ENCODE measurements at places on chromosomes 7 and 10.

DNA sequence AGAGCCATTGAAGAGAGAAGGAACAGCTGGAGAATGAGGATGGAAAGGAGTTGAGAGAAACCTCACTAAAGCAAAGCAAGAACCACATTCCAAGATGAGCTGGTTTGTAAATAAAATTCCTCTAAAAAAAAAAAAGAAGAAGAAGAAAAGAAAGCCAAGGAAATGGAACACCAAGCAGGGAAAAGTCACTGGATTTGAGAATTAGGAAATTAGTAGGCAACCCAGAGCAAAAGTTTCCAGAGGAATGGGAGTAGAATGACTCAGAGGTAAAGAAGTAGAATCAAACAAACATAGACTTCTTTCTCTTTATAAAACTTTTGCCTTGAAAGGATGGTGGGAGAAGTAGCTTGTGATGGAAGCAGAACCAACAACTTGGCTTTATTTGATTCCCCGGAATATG is 3.9 kb downstream of the CH25H start:
- no peak for DNase-seq

DNA sequence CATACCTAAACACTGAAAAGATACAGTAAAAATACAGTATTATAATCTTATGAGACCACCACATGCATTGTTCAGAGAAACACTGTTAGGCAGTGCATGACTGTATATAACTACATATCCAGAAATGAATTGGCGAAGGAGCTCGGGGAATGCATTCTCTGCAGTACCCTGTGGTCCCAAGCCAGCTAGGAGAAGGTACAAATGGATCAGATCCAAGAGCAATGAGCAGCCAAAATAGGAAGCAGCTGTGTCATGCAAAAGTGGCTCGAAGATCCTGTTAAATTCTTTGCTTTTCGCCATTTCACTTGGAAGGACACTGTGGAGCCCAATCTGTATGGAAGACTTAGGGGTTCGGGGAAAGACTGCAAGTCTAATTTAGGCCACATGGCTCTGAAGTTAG is 334.8 kb downstream of the TNS3 start:
- no peak for DNase-seq

DNA sequence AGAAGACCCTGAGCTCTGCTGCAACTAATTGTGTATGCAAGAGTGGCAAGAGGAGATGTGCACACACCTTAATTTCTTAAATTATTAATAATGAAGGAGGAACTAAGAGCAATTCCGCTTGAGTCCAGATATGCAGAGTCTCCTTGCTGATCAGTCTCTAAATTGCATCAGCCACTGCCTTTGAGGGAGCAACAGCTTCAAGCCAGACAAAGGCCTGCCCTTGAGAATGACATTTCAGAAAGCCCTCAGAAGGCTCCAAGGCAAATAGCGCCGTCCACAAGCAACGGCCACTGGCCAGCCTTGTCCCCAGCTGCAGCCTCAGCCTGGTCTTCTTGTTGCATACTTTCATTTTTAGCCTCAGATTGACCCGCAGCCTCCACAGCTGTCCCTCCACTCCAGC is 110.6 kb upstream of the RNF32 start:
- no peak for DNase-seq

- no peak for DNase-seq
Measured at GRCh38 chr10:76982671-76983070, 654.9 kb downstream of the KCNMA1 start.

GRCh38 chr10:68074031-68074774 is 880 bp downstream of the HERC4 start:
- DNase-seq: no peak

DNA sequence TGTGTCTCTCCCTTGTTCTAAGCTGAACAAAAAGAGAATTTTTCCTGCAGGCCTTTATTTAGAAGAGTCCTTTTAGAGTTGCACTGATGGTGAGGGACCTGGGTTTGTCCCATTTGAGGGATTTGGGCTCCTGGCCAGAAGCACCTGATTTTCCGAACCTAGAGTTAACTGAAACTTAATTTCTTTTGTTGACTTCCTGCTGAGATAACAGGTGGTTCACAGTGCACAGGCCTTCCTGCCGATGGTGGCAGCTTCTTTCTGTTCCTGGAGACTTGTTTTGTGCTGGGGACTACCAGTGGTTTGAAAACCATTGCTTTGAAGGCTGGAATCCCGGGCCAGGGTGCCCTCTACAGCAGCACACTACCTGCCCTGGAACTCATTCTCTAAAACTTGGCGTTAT is 99.2 kb downstream of the SUGCT start:
- DNase-seq: no peak

- DNase-seq: no peak
Measured at GRCh38 chr7:2529161-2530070, 9.8 kb downstream of the LFNG start.

- no peak for DNase-seq
Measured at GRCh38 chr10:2917926-2918325, 149.4 kb upstream of the PFKP start.

GRCh38 chr7:107201795-107202450 is 33.1 kb downstream of the HBP1 start:
- DNase-seq: peak; percentile 20

DNA sequence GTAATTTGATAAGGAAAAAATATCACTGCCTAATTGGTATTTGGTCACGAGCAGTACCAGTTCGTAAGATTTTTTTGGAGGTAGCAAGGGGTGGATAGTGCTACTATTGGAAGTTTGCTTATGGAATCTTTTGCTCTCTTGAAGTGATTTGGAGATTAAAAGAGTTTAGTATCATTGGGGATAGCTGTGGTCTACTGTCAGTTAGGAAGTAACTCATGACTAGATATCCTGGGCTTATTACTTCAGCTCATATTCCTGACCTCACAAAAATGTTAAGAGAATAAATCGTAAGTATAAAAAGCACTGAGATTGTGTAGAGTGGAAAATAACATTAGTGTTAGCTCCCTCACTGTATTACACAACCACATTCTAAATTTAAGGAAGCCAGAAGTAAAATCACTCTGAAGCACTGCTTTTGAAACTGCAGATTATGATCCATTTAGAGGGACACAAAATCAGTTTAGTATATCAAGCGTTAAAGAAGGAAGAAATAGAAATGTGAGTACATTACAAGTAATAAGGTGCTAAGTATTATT is 22.6 kb downstream of the SGPL1 start:
- DNase-seq: no peak

GRCh38 chr10:73218431-73219191 is 28.4 kb downstream of the DNAJC9 start:
- DNase-seq: no peak

DNA sequence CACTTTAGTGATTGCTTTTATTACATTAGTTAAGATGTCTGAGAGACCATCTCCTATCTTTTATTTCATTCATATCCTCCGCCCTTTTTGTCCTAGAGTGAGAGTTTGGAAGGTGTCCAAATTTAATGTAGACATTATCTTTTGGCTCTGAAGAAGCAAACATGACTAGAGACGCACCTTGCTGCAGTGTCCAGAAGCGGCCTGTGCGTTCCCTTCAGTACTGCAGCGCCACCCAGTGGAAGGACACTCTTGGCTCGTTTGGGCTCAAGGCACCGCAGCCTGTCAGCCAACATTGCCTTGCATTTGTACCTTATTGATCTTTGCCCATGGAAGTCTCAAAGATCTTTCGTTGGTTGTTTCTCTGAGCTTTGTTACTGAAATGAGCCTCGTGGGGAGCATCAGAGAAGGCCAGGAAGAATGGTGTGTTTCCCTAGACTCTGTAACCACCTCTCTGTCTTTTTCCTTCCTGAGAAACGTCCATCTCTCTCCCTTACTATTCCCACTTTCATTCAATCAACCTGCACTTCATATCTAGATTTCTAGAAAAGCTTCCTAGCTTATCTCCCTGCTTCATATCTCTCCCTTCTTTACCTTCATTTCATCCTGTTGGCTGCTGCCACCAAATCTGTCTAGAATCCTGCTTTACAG is 10.4 kb upstream of the CLCN1 start:
- no peak for DNase-seq

DNA sequence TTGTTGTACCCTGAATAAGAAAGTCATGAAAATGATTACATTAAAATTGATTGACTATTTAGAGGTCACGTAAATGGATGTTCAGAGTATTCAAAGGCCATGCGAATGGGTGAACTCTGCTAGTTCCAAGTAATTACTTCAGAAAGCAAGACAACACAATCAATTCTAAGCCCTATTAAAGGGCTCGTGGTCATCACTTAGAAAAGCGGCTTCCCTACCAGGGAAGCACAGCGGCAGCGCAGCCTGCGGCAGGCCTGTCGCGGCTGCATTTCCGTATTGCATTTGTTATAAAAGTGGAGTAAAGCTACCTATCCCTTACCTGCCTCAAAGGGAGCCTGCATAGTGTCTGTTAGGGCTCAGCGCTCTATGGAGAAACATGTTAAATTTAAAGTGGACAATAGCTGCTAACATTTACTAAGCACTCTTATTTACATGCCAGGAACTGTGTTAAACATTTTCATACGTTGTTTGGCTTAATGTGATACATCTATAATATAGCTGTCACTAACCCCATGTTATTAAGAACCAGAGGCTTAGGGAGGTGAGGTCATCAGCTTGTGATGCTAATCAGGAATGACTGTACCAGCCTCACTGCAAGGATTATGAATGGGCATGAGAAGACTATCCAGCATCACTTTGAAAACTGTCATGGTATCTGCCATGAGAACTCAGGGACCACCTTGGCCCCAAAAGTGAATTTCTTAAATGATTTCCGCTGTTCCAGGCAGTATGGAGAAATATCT is 187.5 kb downstream of the CELF2 start:
- no peak for DNase-seq

GRCh38 chr10:88227342-88228018 is 355.6 kb downstream of the RNLS start:
- DNase-seq: no peak

GRCh38 chr7:156640949-156641485 is 443 bp downstream of the RNF32 start:
- DNase-seq: no peak

DNA sequence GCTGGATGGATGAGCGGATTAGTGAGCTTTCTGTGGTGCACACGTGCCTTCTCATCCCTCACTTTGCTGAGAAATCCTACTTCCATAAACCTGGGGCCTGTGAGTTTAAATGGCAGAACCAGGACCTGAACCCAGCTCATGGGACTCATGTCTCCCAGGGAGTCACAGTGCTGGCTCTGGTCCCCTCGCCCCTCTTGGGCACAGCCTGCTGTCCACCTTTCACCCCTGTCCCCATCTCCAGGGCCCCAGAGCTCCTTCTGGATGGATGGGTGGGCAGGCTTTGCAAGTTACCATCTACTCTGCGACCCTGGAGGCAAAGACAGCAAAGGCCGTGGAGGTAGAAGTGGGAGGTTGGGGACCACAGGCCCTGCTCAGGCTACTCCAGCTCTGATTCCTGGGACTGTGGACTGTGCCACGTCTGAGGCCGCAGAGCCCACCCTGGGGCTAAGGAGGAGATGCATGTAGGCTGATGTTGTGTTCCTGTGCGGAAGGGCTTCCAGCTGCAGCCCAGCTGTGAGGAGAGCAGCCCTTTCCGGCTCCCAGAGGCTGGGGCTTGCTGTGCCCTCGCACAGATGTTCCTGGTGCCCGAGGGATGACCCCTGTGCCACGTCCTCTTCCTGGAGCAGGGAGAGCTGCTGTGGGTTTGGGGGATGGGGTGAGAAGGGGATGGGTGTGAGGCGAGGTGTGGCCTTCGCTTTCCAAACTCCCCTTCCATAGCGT is 40.3 kb downstream of the PRF1 start:
- no peak for DNase-seq

- peak; percentile 22 for DNase-seq
Measured at GRCh38 chr7:95596198-95597063, at the start of gene PDK4. PDK4 (minus strand) TSS chr7:95596516; CDS start chr7:95596293, 223 bp downstream.

- no peak for DNase-seq
Measured at GRCh38 chr10:18008986-18009385, 57.3 kb downstream of the SLC39A12 start.

DNA sequence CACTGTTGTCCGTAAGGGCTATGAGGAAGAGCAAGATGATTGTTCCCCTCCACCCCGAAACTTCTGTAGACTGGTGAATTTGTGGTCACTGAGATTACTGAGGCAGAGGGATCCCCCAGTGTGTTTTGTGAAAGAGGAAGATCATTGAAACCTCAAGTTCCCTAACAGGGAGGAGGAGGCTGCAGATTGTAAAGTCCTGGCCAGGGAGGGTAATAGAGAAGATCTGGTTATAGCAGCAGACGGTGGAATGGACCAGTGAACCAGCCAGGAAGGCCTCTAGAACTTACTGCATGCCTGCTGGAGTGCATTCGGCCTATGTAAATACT is 31.1 kb downstream of the LMTK2 start:
- no peak for DNase-seq

GRCh38 chr10:76997631-76998030 is 640.0 kb downstream of the KCNMA1 start:
- DNase-seq: no peak
